Activated T-helper 2 cell treated with anti-CD3 and anti-CD28 coated beads, Interferon-gamma antibody, Interleukin-2, Interleukin-4, amounts not matched to agents 10 μg/mL and 5 μg/mL and 100 μg/mL, durations not matched to agents 14 hours and 24 hours and 36 hours (primary cell): ENCODE measurements at places on chromosomes 5 and 9. TPM values are rescaled to one million over a fixed set of nuclear protein-coding genes. Genes with fewer than 3 reads are reported as not detected.

MTX3 gene
- 18.0 and 18.2 TPM in 2 replicates for total RNA-seq

GLRA1 gene
- not detected in 2 replicates for total RNA-seq

AIF1L gene
- 0.27 and 0.55 TPM in 2 replicates for total RNA-seq

CLPTM1L gene
- 102 and 107 TPM in 2 replicates for total RNA-seq

DUSP1 gene
- 8.9 and 9.7 TPM in 2 replicates for total RNA-seq

POLR3G gene
- 17.1 and 18.6 TPM in 2 replicates for total RNA-seq

KLF4 gene
- 0.52 and 1.4 TPM in 2 replicates for total RNA-seq

SLC45A2 gene
- total RNA-seq = not detected in 2 replicates

GRCh38 chr9:73168298-73168934, 16.8 kb downstream of the ANXA1 start:
- peaks cover 4% of the 10 kb centered on the region for H3K4me1 ChIP-seq
- no peak for DNase-seq
- no peak overlapping the region for H3K27ac ChIP-seq
- H3K4me3 ChIP-seq = no peak overlapping the region

GRCh38 chr9:17230646-17231045, 95.8 kb downstream of the CNTLN start:
- H3K4me3 ChIP-seq = no peak overlapping the region
- no peaks in the 10 kb centered on the region for H3K27me3 ChIP-seq
- DNase-seq = no peak
- no peaks in the 10 kb centered on the region for H3K4me1 ChIP-seq
- no peaks in the 10 kb centered on the region for H3K36me3 ChIP-seq
- no peak overlapping the region for H3K27ac ChIP-seq

DNA sequence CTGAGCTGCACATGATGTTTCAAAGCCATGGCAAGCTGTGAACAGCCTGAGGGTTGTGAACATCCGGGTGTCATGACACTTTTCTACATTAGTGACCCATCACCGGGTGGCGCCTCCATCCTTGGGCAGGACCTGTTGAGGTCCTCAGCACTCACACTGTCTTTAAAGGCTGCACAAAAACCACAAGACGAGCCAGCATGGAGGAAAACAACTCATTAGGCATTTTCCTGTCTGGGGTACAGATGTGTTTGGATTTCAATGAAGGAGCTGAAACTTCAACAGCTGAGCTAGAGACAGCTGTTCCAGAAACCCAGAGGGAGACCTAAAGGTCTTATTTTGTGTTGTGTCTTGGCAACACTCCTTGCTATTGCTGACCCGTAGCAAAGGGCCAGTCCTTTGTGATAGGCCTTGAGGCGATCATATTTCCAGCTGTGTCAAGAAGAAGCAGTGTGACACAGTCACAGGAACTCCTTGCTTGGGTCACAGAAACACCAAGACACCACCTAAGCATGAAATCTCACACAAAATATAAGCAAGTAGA, 151.8 kb upstream of the VLDLR start:
- H3K27me3 ChIP-seq = peaks cover 5% of the 10 kb centered on the region
- no peak for DNase-seq
- H3K36me3 ChIP-seq = no peaks in the 10 kb centered on the region
- H3K27ac ChIP-seq = no peak overlapping the region
- no peak overlapping the region for H3K4me3 ChIP-seq

DNA sequence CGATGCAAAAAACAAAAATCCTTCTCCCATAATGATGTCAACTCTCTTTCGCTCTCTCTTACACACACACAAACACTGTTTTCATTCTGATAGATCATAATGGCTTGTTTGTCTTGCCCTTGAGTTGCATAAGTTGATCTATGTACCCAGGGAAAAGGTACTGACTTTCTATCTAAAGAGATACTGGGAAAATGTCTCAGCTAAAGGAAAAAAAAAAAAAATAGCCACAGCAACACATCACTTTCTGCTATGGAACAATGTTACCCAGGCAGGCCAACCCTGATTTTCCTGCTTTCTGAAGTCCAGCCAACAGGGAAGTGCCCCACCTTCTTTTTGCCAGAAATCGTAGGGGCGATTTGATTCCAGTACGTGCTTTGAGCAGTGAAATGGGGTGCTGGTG, 212.6 kb upstream of the ACTBL2 start:
- no peak overlapping the region for H3K4me3 ChIP-seq
- H3K27ac ChIP-seq = no peak overlapping the region
- H3K4me1 ChIP-seq = peaks cover 2% of the 10 kb centered on the region
- no peak for DNase-seq
- no peaks in the 10 kb centered on the region for H3K36me3 ChIP-seq
- H3K27me3 ChIP-seq = no peaks in the 10 kb centered on the region

DNA sequence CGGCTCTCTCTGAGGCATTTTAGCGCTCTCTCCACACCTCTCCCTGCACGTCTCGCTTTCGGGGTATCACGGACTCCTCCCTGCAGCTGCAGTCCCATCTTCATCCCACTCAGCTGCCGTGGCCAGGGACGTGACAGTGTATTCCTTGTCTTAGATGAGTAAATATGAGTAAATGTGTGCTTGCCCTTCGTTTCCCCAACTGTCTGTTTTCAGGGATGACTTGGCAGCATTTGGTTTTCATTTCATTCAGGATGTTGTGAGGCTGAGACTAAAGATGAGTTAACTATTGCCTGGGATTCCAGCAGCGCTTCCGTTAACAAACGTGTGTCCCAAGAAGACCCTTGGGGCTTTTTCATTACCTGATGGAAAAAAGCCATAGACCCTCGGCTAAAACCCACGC, 29.5 kb downstream of the GDNF start:
- H3K27ac ChIP-seq = no peak overlapping the region
- no peak for DNase-seq
- H3K4me3 ChIP-seq = no peak overlapping the region
- H3K36me3 ChIP-seq = no peaks in the 10 kb centered on the region

- no peaks in the 10 kb centered on the region for H3K36me3 ChIP-seq
- H3K4me1 ChIP-seq = no peaks in the 10 kb centered on the region
- no peaks in the 10 kb centered on the region for H3K27me3 ChIP-seq
- no peak for DNase-seq
- no peak overlapping the region for H3K4me3 ChIP-seq
Measured at GRCh38 chr5:75992753-75993152, 90.4 kb upstream of the SV2C start.

DNA sequence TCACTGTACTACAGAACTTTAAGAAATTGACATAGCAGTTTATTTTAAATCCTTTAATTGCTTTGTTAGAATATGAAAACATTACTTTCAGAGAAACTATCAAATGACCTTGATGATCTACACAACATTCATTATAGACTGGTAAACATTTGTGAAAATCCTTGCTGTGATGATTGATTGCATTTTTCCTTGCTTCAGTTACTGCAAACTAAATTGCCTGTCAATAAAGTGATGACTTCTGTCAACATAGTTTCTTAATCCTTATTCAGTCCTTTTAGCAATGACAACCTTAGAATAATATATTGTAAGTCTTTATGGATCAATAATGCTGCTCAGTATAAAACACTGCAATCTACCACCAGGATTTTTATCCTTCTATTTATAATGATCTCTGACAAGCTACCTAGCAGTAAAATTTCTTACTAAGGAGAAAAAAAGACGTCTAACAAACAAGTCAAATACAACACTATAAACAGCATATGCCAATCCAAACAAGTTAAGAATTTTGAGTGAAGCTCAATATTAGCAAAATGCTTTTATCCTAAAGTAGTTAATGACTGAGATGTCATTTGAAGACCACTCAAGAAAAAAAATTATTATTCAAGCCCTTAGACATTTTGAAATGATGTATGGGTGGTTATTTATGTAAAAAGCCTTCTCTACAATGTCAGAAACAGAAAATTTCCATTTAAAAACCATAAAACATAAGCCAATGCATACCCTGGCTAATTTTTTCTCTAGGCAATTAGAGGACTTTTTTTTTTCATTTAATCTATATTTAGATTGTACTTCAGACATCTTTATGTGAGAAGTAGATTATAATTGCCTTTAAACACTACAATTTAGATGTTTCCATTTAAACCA, 105.5 kb downstream of the FBXL17 start:
- H3K36me3 ChIP-seq = no peaks in the 10 kb centered on the region
- peaks cover 4% of the 10 kb centered on the region for H3K4me1 ChIP-seq
- H3K27me3 ChIP-seq = peaks cover 1% of the 10 kb centered on the region
- DNase-seq = no peak
- H3K4me3 ChIP-seq = no peak overlapping the region
- no peak overlapping the region for H3K27ac ChIP-seq

GRCh38 chr9:107513464-107514100, 24.0 kb upstream of the KLF4 start:
- no peak overlapping the region for H3K27ac ChIP-seq
- DNase-seq = no peak
- no peaks in the 10 kb centered on the region for H3K4me1 ChIP-seq
- H3K36me3 ChIP-seq = no peaks in the 10 kb centered on the region
- H3K4me3 ChIP-seq = no peak overlapping the region

DNA sequence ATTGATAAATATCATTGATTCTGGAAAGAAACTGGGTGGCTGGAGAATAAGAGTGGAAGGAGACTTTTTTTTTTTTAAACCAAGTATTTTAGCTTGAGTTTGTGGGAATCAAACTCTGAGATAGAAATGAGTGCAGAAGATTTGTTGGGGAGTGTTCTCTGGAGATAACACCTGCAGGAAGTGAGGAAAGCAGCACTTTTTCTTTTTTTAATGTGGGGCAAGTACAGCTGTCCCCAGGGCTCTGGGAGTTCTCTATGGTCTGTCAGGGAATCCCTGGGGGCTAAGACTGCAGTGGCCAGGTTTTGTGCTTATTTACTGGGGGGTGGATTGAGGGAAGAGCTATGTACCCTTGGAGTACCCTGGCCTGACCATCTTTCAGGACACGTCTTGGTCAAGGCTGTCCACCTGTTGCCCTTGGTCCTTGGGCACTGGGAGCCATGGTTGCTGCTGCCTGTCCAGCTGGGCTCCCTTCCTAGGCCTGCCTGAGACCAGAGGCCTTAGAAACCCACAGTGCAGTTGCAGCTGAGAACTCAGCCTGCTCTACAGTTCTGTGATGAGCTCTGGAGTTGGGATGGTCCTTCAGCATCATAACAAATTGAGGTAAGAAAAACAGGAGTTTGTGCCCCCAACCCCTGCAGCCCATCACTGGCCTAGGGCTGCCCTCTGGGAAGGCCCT, 85.8 kb downstream of the PHAX start:
- H3K27ac ChIP-seq = peak overlapping the region; percentile 47
- H3K36me3 ChIP-seq = no peaks in the 10 kb centered on the region
- H3K27me3 ChIP-seq = no peaks in the 10 kb centered on the region
- DNase-seq = no peak
- no peak overlapping the region for H3K4me3 ChIP-seq
- peaks cover 25% of the 10 kb centered on the region for H3K4me1 ChIP-seq

- no peak overlapping the region for H3K4me3 ChIP-seq
- H3K27me3 ChIP-seq = peaks cover under 1% of the 10 kb centered on the region
- H3K27ac ChIP-seq = no peak overlapping the region
- peaks cover 10% of the 10 kb centered on the region for H3K4me1 ChIP-seq
- H3K36me3 ChIP-seq = no peaks in the 10 kb centered on the region
- DNase-seq = no peak
Measured at GRCh38 chr9:133474853-133475252, 4.0 kb downstream of the SLC2A6 start.

DNA sequence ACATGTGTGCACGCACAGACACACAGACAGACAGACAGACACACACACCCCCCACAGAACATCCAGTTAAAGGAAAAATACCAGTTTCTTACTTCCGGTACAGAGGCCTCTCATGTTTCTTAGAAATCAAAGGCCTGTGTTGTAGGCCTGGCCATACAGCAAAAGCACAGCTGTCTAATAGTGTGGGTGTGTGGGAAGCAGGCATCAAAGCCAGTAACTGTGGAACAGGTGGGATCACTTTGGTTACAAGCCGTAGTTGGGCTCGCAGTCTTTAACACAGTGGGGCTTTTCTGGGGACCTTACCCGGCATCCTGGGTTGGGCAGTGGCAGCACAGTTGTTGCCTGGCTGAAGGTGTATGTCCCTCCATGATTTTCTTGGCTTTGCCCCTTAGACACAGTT, 55.2 kb downstream of the FBXL7 start:
- H3K4me3 ChIP-seq = no peak overlapping the region
- H3K27ac ChIP-seq = no peak overlapping the region
- DNase-seq = no peak
- no peaks in the 10 kb centered on the region for H3K27me3 ChIP-seq
- H3K4me1 ChIP-seq = no peaks in the 10 kb centered on the region

- no peak overlapping the region for H3K4me3 ChIP-seq
- H3K4me1 ChIP-seq = no peaks in the 10 kb centered on the region
- no peak overlapping the region for H3K27ac ChIP-seq
- peaks cover 5% of the 10 kb centered on the region for H3K27me3 ChIP-seq
- DNase-seq = no peak
Measured at GRCh38 chr5:170737591-170737990, 45.9 kb upstream of the GABRP start.

DNA sequence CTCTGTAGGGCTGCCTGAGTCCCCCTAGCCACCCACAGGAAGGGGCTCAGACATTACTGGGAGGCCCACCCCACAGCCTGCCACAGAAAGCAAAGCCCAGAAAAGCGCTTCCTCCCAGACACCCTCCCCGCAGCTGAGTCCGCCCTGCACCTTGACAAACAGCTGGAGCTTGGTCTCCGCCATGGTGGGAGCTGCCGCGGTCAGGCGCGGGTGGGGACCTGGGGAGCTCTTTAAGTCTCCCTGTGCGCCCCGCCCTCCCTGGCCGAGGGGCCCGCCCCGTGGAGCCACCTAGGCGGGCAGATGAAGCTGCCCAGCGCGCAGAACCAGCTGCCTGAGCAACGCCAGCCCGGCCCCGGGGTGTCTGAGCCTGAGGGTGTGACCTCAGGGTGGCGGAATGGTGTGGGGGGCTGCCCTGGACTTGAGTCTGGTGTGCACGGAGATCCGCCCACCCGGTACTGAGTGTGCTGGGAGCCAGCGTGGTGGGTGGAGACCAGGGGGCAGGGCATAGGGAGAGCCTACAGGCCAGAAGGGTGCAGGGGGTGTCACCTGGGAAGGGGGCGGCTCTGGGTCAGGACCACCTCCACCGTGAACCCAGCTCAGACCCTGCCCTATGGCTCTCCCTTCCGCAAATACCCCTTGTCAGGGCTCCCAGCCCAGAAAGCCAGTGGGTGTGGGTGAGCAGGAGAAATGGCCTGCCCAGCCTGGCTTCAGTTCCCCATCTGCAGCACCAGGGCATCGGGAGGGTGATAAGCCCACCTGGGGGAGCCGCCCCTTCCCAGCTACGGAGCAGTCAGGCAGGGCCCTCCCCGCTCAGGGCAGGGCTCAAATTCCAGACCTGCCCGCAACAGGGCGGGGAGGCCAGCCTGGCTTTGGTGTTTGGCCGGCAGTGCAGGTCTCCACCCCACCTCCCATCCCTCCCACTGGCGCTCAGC, at the start of gene CLIC3:
Gene CLIC3 (minus strand): TSS at position 208 of the 932 bp plus-strand sequence. CDS start 25 bp downstream, at position 183.
- no peak within 1 kb of the TSS for H3K4me3 ChIP-seq
- H3K27me3 ChIP-seq = no peaks in the 10 kb centered on the region
- H3K36me3 ChIP-seq = peaks cover 10% of the 10 kb centered on the region
- DNase-seq = no peak

- H3K27ac ChIP-seq = no peak overlapping the region
- no peaks in the 10 kb centered on the region for H3K27me3 ChIP-seq
- DNase-seq = no peak
- peaks cover 48% of the 10 kb centered on the region for H3K4me1 ChIP-seq
- H3K4me3 ChIP-seq = no peak overlapping the region
Measured at GRCh38 chr9:20570756-20571155, 51.5 kb downstream of the MLLT3 start.

GRCh38 chr5:127959152-127959764, 124.3 kb upstream of the SLC12A2 start:
- no peaks in the 10 kb centered on the region for H3K4me1 ChIP-seq
- H3K36me3 ChIP-seq = no peaks in the 10 kb centered on the region
- no peak for DNase-seq

- H3K36me3 ChIP-seq = no peaks in the 10 kb centered on the region
- peaks cover 10% of the 10 kb centered on the region for H3K4me1 ChIP-seq
- no peak overlapping the region for H3K27ac ChIP-seq
- no peaks in the 10 kb centered on the region for H3K27me3 ChIP-seq
- no peak overlapping the region for H3K4me3 ChIP-seq
Measured at GRCh38 chr5:81188962-81189361, 44.2 kb upstream of the CKMT2 start.
